Posterior vena cava (tissue), 2 donors: ENCODE measurements at places on chromosomes 13 and 19.
A peak's percentile ranks its signal among the peaks of the same experiment; 100 is the strongest.

DNA sequence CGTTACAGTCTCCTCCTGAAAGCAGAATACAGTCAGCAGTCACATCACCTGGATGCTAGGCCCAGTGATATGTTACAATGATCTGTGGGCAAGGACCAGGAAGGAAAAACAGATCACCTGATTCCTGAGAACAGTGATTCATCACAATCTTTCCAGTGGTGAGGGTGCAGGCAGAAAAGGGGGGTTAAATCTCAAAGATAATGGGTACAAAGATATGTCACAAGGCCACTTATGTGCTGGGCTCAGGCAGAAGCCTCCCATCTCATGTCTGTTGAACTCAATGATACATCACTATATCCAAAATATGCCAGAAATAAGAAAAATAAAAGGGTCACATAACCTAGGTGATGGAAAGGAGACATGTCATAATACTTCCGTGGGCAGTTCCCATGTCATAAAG is 10.8 kb upstream of the ZNF91 start:
- DNase-seq = no peak

- DNase-seq = no peak
These were observed 1.2 kb downstream of the TPGS1 start for GRCh38 chr19:508204-509150.

DNA sequence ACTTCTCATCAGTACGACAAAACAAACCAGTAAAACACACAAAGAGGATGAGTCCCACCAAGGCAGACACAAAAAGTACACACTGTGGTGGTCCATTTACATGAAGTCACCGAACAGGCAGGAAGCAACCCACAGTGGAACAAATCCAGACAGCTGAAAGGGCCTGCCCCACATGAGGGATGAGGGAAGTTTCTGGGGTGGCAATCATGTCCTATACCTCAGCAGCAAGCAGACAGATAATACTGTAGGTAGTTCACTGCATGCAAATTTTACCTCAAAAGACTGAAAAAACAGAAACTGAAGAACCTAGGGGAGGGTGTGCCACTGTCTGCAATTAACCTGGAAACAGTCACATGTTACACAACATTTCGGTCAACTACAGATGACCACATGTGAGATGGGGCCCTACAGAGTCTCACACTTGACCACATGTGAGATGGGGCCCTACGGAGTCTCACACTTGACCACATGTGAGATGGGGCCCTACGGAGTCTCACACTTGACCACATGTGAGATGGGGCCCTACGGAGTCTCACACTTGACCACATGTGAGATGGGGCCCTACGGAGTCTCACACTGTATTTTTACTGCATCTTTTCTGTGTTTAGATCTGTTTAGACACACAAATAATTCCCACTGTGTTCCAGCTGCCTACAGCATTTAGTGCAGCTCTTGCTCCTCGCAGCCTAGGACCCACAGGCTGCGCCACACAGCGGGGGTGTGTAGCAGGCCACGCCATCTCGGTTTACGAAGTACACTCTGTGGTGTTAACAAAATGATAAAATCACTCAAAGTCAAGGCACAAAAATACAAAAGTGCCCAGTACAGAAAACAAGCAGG is 22.2 kb downstream of the PCID2 start:
- no peak for DNase-seq

DNA sequence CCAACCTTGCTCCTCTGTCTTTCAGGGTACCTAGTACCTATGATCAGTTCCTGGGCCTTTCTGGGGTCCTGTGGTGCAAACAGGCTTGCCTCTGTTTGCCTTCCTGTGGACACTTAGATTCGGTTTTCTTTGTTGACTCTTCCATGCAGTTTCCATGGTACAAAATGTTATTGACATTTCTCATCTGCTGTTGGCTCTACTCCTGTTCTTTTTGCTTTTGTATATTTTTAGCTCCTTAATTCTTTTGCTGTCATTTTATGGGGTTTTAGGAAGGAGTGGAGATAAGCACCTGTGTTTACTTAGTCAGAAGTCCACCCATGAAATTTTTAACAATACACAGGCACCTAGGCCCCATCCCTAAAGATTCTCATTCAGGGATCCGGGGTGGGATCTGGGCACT is 20.5 kb upstream of the CNMD start:
- DNase-seq = no peak

DNA sequence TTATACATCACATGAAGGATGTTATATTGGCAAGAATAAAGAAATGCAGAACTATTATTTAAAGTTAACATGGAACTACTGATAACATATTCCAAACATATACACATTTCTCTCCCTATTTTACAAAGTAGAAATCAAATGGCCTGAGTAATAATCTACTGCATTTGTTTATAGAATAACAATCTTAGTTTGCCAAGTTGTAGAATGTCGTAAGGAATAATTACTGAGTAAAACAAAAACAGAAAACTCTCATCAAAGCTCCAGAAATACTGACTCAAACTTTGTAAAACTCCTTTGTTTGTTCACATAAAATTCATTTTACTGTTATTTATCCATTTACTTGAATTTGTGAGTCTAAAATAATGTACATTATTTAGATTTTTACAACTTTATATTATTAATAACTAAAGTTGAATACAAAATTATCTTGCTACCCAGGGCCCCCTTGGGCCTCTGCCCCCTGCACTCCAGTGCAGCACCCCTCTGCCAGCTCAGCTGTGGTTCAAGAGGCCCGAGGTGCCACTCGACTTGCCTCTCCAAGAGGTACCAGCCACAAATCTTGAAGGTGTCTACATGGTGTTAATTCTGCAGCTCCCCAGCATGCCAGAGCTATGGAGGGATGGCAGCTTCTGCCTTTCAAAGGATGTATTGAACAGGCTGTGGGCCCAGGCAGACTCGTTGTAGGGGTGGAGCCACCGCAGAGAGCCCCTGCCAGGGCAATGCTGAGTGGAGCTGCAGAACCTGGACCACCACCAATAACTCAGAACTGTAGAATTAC is 2819.7 kb downstream of the PCDH9 start:
- DNase-seq = peak; percentile 41

- no peak for DNase-seq
These were observed 1414.6 kb downstream of the SLITRK1 start for GRCh38 chr13:82467626-82468025.

DNA sequence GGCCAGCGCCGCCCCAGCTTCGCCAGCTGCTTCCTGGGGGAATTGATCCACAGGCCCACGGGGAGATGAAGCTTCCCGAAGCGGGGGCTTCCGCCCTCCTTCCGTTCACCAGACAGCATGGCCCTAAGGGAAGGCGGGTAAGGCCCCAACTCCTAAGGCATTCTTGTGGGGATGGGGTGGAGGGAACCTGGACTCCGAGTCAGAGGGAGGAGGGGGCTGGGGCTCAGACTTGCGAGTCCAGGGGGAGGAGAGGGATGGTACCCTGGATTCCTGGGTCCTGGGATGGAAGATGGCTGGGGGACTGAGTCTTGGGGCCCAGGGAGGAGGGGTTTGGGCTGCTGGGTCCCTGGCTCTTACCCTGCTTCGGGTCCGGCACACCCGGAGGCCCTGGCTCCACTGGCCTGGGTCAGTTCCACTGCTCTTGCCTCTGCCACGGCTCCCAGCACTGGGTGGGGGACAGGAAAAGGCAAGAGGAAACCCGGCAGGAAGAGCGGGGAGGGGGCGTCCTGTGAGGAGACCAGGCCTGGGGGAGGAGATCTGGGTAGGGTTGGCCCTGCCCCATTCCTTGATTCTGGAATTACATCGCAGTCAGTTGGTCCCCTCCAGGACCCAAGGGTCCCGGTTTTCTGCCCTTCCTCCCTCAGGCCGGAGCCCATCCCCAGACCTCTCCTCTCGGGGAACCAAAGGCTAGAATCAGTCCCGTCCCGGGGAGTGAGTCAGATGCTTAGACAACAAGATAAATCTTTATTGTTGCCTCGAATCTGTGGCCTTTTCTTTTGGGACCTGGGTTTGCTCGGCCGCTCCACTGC is at the start of gene RASIP1:
TSS of gene RASIP1 (minus strand) at position 447 of the 809 bp plus-strand sequence. CDS start at position 119, 328 bp downstream.
- DNase-seq = no peak

DNA sequence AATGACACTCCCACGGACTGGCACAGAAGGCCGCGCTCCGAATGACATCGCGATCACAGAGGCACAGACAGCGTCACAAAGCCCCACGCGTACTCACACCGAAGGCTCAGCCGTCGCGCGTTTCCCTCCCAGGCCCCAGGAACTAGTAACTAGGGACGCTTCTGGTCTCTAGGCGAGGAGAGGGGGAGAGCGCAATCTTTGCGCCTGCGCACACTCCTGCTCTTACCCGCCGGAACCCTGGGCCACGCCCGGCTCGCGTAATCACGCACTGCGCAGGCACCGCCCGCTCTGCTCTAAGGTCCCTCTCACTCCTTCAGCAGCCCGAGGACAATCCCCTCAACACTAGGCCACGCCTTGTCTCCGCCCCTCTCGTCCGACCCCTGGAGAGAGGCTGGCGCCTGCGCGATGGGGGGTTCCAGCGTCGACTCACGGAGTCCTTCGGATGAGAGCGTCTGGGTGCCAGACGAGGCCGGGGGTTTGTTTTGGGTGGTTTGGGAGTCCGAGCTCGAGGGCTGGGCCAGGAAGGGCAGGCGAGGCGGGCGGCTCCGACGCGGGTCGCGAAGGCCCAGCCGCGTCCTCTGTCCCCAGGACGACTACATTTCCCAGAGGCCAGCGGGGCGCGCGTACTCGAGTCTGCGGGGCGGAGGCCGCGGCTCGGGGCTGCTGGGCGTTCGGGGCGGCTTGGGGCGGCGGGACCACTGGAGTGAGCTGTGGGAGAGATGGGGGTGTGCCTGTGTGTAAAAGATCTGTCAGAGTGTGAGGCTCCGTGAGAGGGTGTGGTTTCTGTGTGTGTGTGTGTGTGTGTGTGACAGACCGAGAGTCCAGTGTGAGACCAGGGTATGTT is at the start of gene ZNF471:
TSS of gene ZNF471 (plus strand) at position 410 of the 844 bp plus-strand sequence. CDS start 3,717 bp downstream, outside the sequence.
- peak; percentile 100 for DNase-seq

DNA sequence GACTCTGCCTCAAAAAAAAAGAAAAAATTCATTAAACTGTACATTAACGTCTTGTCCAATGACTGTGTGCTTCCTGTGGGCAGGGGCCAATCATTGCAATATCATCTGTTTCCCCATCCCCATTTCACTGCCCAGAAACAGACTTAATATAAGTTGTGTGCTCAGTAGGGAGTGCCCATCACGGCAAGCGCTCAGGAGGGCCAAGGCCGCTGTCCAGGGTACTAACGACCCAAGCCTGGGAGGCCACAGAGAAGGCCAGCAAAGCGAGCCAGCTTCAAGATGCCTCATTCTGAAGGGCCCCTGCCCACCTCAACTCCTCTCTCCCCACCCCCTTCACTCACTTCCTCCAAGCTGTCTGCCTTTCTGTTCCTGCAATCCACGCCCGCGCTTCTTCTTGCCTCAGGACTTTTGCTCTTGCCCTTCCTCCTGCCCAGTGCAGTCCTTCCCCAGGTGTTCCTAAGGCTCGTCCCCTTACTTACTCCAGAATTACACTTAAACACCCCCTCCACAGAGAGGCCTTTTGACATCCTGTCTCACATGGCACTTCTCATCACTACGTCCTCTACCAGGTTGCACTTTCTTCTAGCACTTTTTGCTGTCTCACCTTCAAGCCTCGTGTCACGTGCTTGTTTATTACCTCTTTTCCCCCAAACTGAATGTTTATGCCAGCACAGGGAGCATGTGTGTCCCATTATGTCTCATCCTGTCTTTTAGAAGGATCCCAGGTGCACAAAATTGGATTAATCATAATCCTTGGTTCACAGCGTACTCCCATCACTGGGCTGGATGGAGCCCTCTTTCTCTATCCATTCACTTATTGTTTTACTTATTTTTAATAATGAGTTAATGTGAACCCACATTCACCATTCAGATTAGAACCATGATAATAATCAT is 11.3 kb upstream of the POU2F2 start:
- no peak for DNase-seq
